ENCODE measurements at places on chromosomes 12 and 14.

- DNase-seq, result peak; percentile 69
Observed at GRCh38 chr12:49671031-49671765, 36.0 kb downstream of the FMNL3 start.

GRCh38 chr12:100494538-100494937, 20.9 kb downstream of the NR1H4 start:
- no peak for DNase-seq

- no peak for DNase-seq
Observed at GRCh38 chr14:53027041-53027440, 76.2 kb upstream of the FERMT2 start.

GRCh38 chr14:58788655-58789503, 151.1 kb downstream of the DACT1 start:
- DNase-seq, result no peak

DNA sequence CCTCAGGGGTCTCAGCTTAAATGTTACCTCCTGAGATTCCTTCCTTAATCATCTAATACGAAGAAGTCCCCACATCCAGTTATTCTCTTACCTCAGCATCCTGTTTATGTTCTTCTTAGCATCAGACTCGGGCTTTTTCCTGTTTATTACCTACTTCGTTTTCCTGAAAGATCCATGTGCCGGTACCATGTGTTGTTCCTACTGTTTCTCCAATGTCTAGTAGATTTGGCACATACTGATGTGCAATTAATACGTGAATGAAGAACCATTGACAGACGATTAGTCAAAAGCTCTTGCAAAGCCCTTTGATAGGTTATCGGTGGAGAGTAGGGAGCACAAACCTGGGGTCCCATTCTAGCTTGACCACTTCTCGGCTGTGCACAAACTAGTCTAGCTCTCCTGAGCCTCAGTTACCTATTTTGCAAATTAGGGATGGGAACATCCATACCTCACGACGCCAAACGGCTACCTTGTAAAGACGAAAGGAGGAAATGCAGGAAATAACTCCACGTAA, 735 bp upstream of the MAPKAPK5 start:
- no peak for DNase-seq

GRCh38 chr12:109052414-109053323, at the start of gene USP30:
Gene USP30, plus strand, starts transcription at chr12:109052576. Its CDS starts 103 bp downstream, at chr12:109052679.
- DNase-seq, result peak; percentile 94

- no peak for DNase-seq
Observed at GRCh38 chr12:65684906-65685305, 139.4 kb upstream of the HMGA2 start.

DNA sequence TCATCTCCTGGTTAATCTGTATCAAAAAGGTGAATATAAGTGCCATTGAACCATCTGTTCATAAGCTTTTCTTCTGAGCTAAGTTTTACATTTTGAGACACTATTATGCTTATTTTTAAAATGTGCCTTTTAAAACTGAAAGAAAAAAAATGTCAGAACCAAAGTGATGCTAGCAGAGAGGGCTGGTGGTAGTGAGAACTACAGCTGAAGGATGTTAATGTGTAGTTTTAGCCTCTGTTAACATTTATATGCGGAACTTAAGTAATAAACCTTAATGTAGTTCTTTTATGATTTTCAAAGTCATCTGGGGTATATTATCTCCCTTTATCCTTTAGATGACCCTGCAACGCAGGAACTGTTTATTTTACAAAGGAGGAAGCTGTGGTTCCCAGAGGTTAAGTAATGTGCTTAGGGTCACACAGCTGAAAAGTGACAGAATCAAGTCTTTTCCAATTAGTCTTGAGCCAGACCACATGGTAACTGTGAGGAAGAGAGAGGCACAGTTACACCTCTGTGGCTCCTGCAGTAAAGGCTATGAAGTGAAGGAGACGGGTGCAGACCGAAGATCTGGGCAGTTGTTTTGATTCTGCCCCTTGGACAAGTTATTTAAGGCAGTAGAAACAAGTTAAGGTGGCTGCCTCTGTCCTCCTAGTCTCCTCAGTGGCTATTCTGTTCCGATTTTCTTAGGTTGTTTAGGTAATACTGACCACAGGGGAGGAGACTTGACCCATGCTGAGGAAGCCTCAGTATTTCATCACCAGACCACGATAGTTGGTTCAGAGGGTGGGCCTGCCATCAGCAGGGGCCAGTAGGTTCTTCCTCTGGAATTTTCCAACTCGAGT, 23.9 kb downstream of the GNG2 start:
- DNase-seq, result peak; percentile 94

- DNase-seq, result peak; percentile 74
Observed at GRCh38 chr12:57055824-57056223, 5.9 kb upstream of the MYO1A start.

DNA sequence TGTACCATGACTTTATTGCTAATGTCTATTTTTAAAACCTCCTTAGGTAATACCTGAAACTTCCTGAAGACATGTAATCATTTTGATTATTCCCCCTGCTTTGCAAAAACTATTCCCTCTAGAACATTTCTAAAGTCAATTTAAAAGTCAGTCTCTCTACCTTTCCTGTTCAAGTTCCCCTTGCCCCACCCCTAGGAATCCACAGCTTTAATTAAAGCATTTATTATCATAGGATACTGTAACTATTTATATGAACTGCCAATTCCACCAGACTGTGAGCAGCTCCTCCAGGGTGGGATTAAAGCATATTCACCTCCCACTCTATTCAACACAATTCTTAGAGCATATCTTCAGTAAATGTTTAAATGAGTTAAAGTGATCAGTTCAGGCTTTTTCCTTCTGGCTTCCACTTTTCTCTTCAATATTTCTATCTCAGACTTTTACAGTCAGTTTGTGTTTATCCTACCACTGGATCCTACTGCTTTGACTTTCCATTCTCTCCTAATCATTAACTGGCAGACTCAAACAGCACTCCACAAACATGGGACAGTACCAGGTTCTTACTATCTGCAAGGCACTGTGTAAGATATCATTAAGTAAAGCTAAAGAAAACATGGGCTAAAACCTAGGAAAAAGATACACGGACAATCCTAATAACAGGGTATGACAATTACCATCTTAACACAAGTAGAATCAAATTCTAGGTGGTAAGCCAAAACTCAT, 39.1 kb downstream of the PTPN21 start:
- no peak for DNase-seq

DNA sequence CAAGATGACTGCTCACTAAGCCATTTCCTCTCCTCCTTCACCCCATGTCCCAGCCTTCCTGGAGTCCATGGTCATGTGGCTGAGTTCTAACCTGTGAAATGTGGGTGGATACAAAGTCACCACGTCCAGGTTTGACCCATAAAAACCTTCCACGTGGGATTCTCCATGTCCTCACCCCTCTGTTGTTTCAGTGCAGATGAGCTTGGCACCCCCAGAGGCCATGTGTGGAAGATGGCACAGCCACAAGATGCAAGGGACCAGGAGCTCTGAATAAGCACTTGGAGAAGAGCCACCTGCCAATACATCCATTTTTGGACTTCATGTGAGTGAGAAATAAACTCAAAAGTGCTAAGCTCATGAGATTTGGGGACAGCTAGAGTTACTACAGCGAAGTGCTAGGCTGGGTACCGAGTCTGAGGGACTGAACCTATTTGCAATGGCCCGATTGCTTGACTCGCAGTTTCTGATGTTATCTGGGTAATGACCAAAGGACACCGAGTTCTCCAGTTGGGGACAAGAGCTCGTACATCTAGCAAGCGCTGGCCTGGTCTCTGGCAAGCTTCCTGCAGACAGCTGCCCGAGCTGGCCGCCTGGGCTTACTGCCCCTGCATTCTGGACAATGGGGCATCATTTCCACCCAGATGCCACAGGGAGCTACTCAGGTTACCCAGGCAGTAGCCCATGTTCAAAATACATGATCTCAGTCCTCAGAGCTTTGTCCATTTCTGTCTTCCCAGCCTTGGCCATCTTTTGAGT, 7.7 kb upstream of the SLC24A4 start:
- no peak for DNase-seq

DNA sequence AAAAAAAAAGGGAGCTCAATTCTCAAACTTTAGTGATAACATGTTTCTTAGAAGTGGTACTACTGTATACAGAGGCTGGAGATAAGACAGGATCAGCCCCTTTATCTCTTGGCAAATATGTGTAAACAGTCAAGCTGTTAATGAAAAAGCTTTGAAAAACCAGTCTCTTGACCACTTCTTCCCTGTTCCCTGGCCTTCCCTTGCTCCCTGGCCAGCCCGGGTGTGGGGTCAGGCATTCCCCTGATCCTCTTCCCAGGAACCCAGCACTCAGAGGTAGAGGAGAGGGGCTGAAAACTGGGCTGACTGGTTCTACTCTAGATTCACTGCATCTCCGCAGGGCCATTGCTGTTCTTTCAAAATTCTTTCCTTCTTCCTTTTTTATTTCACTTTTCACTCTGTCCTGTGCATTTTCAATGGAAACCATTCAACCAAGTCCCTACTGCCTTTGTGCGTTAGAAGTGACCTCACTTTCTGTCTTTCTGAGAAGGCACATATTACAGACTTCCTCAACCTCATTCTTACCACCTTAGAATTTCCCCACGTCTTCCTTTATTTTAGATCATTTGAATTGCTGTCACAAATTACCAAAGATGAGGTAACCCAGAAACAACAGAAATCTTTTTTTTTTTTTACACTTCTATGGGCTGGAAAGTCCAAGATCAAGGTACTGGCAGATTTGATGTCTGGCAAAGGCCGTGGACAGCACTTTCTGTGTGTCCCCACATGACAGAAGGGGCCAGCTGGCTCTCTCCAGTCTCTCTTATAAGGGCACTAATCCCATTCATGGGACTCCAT, 5.7 kb downstream of the GNG2 start:
- DNase-seq, result no peak

DNA sequence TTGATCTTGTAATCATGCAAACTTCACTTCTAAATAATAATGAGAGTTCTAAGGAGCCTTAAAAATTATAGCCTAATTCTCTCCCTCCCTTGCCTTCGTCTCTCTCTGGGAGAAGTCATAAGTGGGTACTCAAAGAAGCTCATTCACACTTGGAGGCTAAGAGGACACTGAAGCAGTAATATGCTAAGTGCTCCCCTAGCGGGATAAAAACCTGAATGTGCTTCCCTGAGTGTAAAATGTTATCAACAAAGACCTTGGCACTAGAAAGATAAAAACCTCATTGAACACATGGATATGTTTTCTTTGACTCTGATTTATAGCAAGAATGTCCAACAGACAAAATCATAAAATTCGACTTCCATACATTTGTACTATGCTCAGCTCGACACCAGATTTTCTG, 337.9 kb upstream of the NOVA1 start:
- no peak for DNase-seq
